Temporal lobe (tissue), 4 donors: ENCODE measurements at places on chromosomes 6 and 20. TPM values are rescaled to one million over a fixed set of nuclear protein-coding genes. Genes with fewer than 3 reads are reported as not detected.

GRIK2 gene
- total RNA-seq, result 78.2 TPM

TNFAIP3 gene
- total RNA-seq, result 1.7 TPM

RSPH4A gene
- total RNA-seq, result 2.0 TPM

BCKDHB gene
- total RNA-seq, result 10.8 TPM

XKR7 gene
- 11.3 TPM for total RNA-seq

GHRH gene
- not detected for total RNA-seq

DEFB124 gene
- not detected for total RNA-seq

SNAP25 gene
- total RNA-seq, result 113 TPM

PDE7B gene
- 2.5 TPM for total RNA-seq

PRR18 gene
- 0.25 TPM for total RNA-seq

PRDM13 gene
- not detected for total RNA-seq

SLC17A9 gene
- under 0.01 TPM for total RNA-seq

ZSCAN23 gene
- 10.8 TPM for total RNA-seq

DEFB132 gene
- total RNA-seq, result not detected

LY6G6F gene
- not detected for total RNA-seq

HAO1 gene
- total RNA-seq, result not detected
